ENCODE measurements at places on chromosomes 2 and 18. TPM values are rescaled to one million over a fixed set of nuclear protein-coding genes. Genes with fewer than 3 reads are reported as not detected.

Gene KLHL14
- not detected for total RNA-seq

Gene SLC9A4
- not detected for total RNA-seq

Gene PSTPIP2
- 2.4 TPM for total RNA-seq

Gene BOLL
- not detected for total RNA-seq

Gene PDCD1
- 2.0 TPM for total RNA-seq

Gene REEP1
- 21.5 TPM for total RNA-seq

Gene SCG2
- total RNA-seq = not detected

Gene FIGN
- 13.5 TPM for total RNA-seq
